ENCODE measurements at places on chromosomes 1 and 21.

GRCh38 chr1:235863699-235864093, 3.0 kb downstream of the LYST start:
- no peak for DNase-seq

DNA sequence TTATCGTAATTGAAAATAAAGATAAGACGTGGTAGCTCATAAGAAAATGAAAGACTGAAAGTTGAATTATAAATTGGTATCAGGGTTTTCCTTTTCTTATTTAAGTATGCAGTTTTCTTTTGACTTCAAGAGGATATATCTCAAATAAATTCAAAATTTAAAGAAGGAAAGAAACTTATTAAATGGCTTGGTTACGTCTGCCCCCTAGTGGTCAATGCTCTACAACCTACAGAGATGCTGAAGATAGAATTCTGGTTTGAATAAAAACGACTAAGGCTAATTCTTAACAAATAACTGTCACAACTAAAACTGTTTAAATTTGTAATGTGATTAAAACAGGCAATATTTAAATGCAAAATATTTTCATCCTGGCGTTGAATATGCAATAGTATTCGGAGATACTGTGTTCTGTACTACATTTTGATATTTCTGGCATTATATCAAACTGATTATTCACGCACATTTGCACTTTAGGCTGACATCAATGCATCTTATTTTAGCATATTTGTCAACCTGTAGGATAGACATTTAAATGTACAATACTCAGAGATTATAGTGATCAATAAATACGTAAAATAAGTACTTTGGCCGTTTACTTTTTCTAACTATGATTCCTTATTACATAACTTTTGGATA, 26.8 kb downstream of the IFI44 start:
- peak; percentile 69 for DNase-seq

DNA sequence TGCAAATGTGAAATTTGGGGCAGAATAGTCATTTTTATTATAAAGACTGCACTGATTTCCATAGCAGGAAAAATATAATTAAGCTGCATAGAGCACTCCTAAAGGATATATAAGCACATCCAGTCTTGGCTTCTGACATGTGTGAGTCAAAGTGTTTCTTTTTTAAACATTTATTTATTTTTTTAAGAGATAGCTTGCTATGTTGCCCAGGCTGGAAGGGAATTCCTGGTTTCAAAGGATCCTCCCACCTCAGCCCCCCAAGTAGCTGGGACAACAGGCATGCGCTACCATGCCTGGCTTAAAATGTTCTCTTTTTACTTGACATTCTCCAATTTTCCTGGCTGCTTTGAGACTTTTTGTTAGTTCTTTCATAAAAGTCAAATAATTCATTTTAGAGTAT, 126.1 kb downstream of the HMCN1 start:
- no peak for DNase-seq

DNA sequence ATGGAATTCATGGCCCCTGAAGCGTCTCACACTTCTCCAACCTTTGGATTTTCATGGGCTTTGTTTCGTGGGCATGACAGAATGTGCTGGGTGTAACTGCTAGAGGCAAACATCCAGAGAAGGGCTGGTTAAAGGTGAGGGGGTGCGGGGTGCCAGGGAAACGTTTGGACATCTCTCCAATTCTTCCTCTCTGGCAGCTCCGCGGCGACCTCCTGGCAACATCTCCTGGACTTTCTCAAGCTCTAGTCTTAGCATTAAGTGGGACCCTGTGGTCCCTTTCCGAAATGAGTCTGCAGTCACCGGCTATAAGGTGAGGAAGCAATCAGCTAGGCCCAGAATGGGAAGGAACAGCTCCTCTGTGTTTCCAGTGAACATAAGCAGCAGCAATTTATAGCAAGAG, 12.0 kb downstream of the TMEM81 start:
- no peak for DNase-seq

- no peak for DNase-seq
These were observed 23.0 kb downstream of the LRRC8B start for GRCh38 chr1:89547563-89548116.

DNA sequence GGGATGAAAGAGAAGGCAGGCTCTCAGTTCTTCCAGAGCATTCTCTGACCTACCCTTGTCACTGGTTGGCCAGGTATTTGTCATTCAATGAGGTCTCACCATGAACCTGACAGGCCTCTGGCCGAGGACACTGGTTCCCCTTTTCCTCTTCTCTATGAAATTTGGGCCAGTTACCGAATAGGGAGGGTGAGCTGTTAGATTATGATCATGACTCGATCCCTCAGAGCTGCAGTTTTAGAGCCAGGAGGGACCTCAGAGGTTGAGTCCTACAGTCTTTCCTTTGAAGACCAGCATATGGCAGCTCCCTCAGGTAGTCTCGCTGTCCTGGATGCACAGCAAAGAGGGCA, 29.5 kb upstream of the CLSTN1 start:
- DNase-seq: no peak

DNA sequence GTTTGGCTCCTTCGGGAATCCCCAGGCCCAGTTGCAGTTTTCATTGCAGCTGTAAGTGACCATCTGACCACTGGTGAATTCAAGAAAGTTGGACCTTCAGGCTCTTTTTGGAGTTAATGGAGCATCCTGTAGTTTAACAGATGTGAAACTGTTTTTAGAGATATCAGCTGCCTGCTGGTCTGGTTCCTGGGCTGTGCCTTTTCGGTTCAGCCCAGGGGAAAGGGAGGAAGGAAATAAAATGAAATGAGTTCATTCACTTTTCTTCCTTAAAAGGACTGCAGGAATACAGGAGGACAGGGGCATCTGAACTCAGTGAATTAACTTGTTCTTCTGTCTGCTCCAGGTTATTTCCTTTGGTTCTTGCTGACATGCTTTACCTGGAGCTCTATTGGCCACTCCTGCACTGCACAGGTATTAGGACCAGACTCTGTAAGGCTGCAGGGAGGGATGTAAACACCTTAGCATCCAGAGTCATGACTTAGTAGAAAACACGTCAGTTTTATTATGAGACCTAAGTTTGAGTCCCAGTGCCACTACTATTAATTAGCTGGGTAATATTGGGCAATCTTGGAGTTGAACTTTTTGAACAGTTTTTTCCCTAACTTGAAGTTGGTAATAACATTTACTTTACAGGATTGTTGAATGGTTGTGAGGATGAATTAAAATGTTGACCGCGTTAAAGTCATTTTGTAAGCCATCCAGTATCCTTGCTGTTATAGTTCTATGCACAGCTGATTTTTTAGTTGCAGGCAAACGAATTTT, 83.6 kb downstream of the LRRC8D start:
- DNase-seq: no peak

DNA sequence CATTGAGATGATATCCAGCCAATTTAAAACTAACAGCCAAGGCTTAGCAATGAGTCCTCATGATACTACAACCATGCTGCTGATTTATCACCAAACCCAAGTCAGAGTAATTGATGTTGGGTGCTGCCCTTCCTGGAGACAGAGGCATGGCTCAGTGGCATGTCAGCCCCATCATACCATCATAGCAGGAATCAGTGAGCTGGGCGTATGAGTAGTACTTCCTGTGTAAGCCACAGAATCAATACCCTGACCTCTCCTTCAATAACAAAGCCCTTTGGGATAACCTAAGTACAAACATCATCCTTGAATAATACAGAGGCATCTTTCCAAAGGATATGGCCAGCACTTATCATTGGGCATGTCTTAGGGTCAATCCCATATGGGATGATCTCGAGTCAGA, 3.0 kb upstream of the LCE1E start:
- DNase-seq: no peak

DNA sequence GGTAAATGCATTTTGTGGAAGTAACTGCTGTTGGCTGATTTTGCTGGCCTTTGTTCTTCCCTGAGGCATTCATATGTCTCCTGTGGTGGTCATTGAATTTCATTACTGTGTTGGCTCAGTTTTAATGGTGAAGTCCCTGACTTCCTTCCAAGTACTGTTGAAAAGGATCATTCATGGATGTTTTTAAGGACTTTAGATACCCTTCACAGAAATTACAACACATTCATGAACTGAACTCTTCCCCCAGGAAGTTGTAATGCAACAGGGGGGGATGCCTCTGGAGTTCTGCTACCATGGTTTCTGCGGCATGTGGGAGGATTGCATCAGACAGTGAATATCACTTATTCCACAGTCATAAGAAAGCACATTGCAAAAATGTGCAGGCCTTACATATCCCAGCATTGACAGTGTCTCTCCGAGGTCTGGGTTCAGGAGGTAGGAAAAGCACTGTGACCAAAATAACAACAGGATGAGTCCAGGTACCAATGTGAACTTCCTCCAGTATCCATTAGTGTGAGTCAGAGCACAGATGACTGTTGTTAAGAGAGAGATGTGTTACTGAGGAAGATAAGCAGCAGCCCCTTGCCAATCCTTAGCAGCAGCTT, 2.1 kb upstream of the RAB3GAP2 start:
- no peak for DNase-seq

DNA sequence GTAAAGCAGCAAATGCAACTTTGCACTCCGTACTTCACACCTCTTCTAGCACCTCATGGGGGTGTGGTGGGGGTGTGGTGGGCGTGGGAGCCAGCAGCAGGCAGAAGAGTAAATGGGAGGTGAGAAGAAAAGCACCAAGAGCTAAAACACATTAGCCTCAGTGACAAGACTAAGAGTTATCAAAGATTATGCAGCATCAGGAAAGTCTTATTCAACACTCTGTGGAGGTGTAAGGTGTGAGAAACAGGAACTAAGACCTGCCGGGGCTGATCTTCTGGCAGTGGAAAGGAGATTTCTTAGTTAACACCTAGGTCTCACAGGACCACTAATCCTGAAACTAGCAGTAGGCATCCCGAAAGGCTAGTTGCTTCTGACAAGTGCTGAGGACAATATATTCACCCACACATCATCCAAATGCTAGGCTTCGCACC, 9.9 kb downstream of the TGFBR3 start:
- peak; percentile 46 for DNase-seq

DNA sequence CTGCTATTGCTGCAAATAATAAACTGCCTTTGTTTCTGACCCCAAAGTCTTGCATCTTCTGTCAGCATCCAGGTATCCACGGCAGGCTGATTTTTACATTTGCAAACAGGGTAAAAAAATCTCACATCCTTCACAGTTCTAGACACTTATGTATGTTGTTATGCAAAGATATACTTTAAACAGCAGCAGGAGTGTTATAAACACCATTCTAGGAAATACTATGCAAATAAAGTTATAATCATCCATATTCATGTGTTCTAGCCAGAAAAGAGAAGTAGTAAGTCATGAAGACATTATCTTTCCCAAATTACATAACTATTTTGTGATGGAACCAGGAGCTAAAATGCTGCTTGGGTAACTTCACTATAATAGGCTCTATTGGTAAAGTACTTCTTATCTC, 534.2 kb downstream of the LTN1 start:
- no peak for DNase-seq

- DNase-seq: no peak
These were observed 34.0 kb downstream of the RASSF5 start for GRCh38 chr1:206541236-206541833.

DNA sequence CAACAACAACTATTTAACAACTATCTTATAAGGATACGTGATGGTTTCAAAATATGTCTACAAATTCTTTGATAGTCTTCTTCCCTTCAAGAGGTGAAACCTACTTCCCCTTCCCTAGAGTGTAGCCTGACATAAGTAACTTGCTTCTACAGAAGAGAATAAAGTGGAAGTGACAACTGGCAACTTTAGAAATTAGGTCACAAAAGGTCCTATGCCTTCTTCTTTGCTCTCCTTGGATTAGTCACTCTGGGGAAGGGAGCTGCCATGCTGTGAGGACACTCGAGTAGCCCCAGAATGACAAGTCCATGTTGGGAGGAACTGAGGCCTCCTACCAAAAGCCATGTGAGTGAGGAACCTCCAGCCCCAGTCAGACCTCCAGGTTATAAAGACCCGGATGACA, 19.2 kb downstream of the EFCAB14 start:
- no peak for DNase-seq

Measured in CD4-positive, alpha-beta T cell treated with Interleukin-12 subunit alpha and Interleukin-12 subunit beta, for 1 hour (primary cell).